ENCODE measurements at places on chromosomes 7 and 10.

DNA sequence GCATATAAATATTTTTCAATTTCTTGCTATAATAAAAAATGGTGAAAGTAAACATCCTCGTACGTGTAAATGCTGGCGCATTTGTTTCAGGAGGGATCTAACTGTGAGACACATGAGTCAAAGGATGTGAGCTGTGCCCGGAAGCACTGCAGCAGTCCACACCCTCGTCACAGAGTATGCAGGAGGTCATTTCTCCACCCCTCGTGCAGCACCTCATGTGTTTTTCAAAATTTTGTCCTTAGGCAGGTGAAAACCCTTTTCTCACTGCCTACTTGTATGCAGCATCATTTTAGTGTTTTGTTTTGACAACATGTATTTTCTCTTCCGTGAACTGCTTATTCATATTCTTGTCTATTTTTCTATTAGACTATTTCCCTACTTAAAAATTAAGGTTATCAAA, 162.7 kb downstream of the AVL9 start:
- DNase-seq, result no peak

DNA sequence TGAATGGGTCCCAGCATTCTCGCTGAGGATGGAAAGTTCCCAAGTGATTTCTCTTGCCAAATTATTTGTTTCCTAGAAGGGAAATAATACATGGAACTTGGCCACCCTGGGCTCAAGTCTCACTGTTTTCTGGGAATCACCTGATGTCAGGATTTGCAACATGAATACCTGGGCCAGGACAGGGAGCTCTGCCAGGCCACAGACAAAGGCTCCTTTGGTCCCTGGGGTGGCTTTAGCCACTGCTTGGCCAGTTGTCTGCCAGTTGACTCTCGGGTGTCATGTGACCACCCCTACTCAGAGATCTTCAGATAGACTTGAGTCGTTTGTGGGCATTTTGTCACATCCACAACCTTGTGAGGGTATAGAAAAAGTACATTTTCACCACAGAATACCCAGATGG, 258.0 kb upstream of the HABP2 start:
- no peak for DNase-seq

GRCh38 chr10:119834188-119834587, 38.5 kb downstream of the MCMBP start:
- no peak for DNase-seq

GRCh38 chr7:155922067-155922816, 110.0 kb upstream of the SHH start:
- DNase-seq, result no peak

DNA sequence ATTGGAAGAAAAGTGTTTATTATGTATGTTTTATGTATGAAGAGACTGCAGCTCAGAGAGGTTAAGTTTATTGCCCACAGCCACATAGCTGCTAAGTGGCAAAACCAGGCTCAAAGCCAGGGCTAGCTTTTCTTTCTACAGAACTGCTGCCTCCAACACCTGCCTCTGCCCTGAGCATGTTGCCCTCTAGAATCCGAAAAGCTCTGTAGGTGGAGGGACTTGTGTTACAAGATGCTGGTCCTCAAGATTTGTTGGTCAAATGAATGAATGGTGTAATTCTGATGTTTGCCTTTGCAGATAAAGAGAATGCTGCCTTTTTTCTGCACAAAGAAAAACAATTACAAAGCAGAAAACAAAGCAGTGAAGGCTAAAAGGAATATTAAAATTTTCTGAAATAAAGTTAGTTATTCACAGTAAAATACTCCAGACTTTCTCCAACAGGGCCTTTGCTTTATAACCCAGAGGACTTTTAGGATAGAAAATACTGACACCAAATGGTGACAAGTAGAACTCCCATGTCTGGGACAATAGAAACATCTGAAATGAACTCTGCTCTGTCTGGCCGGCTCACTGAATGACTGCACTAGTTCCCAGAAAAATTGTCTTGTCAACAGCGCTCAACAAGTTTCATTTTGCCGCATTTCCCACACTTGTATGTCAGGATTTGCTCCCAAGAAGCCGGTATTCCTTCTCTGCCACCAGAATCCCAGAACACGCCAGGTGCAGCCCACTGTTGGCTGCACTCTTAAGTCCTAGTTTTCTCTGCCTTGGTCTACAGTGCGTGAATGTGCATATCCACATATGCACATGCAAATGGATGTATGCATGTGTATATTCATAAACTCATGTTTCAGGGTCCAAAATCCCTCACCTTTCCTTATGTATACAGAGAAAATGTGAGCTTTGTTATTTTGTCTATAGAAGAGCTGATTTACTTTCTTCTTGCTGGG, 11.0 kb upstream of the DNTT start:
- no peak for DNase-seq

DNA sequence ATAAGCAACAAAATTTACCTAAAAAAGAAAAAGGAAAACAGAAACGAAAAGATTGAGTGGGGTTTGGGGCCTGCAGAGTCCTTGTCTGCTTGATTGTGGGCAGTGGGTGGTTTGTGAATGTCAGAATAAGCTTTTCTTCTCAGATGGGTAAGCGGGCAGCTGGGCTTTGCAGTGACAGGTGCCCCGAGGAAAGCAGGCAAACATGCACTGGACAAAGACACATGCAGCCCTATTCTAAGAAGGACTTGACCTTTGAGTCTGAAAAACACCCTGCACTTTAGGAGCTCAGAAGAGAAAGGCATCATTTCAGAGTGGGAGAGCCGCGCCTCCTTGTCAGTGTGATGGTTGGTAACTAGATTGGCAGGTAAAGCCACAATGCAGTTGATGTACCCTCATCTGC, 562.7 kb downstream of the PTPRN2 start:
- no peak for DNase-seq

DNA sequence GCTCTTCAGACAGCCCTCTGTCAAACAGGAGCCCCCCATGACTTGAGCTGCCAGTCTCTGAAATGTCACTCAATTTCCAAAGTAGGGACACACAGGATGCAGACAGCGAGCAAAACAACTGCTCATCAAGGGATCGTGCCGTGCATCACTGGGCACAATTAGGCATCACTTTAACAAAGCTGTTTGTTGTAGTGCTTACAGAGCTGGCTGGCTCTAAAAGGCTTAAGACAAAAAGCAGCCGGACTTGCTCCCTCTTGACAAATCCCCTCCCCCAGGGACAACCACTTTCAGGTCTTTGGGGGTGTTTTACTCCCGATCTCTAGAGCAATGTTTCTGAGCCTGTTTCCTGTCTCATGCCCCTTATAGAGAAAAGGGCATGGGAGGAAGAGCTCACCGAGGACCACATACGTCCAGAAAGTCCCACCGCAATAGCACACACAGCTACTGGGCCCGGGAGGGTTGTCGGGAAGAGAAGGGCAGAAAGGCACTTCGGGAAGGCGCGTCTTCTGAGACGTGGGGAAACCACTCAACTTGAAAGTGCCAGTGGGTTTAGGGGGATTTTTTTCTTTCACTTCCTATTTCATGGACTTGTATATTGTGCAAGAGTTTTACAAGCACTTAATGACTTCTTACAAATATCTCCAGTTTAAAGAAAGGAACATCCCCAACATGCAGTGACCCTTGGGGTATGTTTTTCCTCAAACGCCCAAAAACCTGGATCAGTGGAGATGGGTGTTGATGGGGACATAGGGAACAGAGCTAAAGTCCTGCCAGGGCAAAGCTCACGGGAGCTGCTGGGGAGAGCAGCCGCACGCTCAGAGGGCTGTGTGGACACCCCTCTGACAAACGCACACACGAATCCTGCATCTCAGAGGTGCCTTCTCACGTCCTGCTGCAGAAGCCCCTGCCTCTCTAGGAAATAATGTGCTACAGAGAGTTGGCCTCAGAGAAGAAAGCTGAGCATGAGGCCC, 27.1 kb downstream of the LRRC20 start:
- no peak for DNase-seq

DNA sequence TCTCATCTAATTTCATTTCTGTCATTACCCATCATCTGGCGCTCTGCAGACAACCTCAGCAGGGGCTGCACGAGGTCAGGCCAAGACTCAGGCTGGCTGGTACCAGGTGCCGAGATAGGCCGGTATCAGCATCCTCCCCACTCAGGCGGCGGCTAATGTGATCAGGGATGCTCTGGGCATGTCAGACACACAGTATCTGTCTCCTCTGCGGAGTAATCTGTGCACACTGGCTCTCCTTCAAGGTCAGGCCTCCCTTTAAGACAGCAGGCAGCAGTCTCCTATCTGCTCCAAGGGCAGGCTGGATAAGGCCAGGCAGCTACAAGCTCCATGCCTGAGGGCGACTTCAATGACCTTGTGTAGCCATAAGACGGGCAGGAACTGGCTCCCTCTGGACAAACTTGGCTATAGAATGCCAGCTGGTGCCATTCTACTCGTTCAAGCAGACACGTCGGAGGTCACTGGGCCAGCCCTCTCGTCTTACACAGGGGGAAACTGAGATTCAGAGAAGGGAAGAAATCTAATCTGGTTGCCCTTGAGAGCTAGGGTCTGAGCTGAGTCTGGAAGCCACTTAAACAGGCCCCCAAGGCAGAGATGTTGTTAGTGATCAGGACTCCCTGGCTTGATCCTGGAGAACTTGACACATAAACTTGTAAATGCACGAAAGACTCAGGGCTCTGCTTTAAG, 59.3 kb downstream of the ARHGAP22 start:
- DNase-seq, result no peak

GRCh38 chr10:44745920-44746319, 165.2 kb upstream of the TMEM72 start:
- no peak for DNase-seq

DNA sequence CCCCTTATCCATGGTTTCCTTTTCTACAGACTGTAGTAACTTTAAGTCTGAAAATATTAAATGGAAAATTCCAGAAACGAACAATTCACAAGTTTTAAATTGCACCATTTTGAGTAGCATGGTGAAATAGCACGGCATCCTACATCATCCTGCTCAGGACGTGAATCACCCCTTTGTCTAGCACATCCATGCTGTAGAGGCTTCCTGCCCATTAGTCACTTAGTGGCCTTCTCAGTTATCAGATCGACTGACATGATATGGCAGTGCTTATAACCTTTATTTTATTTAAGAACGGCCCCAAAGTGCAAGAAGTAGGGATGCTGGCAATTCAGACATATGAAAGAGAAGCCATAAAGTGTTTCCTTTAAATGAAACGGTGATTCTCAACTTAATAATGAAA, 82.7 kb downstream of the CPXM2 start:
- no peak for DNase-seq

- DNase-seq, result no peak
Measured at GRCh38 chr7:118250860-118251494, 26.5 kb downstream of the ANKRD7 start.

DNA sequence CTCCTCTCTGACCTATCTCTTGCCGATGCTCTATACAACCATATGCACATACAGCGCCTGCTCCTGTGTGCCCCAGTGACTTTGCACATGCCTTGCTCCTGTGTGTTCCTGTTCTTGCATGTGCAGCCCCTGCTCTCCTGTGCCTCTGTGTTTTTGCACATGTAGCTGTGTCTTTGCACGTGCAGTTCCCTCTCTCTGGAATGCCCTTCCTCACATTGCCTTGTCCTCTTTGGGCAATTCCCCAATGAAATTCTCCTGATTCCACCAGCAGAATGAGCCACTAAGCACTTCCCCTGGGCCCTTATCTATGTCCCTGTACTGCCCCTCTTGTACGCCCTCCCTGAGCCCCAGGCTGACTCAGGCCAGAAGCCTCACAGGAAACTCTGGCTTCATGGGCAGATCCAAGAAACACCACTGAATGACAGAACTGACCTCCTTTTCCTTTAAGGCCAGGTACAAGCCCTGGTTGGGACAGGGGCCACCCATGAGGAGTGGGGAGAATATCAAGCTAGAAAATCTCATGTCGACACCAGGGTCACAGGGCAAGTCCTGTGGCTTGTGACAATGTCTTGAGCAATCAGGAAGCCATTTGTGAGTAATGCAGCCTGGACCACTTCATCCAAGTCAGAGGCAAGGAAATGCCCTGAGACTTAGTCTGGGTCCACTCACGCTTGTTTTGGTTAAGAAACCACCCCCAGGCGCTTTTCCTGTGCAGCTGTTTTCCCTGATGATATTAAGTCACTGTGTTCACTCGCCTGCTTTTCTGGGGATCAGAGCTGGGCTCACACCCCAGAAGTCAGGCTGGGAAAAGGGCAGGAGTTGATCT, 1.9 kb upstream of the ARHGAP22 start:
- no peak for DNase-seq

DNA sequence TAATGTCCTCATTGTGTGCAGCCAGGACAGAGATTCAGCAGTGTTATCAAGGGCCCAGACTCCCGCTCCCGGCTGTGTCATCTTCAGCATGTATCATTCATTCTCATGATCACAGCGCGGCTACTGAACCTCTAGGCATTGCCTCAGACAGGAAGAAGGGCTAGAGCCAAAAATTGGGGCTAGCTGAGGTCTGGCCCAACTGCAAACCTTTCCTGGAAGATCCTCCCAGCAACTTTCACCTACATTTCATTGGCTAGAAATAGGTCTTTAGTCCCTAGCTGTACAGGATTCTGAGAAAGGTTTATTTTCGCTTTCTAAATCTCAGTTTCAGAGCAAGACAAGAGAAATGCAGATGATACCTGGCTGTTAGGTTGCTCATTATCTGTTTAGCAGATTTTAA, 81.9 kb downstream of the CREM start:
- DNase-seq, result no peak

GRCh38 chr10:64329510-64329909, 808.3 kb downstream of the REEP3 start:
- no peak for DNase-seq

DNA sequence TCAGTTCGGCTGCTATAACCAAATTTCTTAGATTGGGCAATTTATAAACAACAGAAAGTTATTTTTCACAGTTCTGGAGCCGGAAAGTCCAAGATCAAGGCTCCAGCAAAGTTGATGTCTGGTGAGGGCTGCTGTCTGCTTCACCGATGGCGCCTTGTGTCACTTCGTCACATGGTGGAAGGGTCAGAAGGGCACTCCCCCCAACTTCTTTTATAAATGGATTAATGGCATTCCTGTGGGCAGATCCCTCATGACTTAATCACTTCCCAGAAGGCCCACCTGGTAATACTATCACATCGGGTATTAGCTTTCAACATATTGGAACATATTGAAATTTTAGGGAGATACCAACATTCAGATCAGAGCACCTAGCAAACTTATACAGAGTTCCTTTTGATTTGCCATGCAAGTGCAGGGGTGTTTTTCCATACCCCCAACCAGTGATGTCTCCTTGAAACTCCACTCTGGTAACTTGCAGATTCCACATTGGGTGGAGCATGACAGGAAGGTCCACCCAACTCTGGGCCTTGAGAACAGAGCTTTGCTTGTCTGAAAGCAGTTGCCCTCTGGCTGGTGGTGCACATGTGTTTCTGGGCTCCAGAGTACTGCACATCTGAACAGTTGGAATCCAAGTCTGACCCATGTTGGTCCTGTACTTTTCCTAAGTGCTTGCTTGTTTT, 85.1 kb upstream of the KMT2E start:
- DNase-seq, result no peak

GRCh38 chr10:26407406-26407969, 30.7 kb upstream of the APBB1IP start:
- DNase-seq, result no peak
